GM20000 (cell line): ENCODE measurements at places on chromosomes 5 and 9.

GRCh38 chr5:83548581-83548980, 77.0 kb downstream of the VCAN start:
- DNase-seq = no peak

- DNase-seq = peak; percentile 18
These were observed 762 bp downstream of the SNCAIP start for GRCh38 chr5:122312591-122313406.

DNA sequence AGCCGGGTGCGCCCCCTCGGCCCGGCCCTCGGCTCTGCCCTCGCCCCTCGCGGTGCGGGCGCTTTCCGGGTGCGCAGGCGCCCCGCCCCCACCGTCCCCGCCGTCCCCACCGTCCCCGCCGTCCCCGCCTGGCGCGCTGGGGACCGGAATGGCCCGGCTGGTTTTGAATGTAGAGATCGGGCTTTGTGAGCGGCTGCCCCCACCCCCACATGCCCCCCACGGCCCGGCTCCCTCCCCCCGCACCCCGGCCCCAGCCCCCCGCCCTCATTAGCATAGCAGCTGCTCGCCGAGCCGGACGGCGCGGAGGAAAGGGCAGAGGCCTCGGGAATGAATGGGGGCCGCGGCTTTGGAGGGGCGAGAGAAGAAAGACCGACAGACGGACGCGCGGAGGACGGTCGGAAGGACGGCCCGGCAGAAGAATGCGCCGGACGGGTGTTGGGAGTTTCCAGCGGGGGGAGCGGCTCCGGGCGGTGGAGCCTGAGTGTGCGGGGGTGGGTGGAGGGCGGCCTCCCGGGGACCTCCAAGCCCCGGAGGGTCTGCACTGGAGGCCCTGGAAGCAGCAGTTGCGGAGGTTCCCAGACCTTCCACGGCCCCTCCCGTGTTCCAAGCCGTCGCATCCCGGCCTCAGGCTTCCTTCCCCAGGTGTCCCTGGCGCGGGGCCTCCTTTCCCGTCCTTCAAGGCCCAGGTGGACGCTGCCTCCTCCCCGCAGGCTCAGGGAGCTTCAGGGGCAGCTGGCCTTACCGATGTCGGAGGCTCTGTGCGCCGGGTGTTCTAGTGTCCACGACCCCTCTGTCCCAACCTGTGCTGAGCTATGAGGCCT, 6.0 kb downstream of the NRARP start:
- DNase-seq = no peak

- no peak for DNase-seq
These were observed 368.0 kb upstream of the SEMA6A start for GRCh38 chr5:116942622-116943021.

DNA sequence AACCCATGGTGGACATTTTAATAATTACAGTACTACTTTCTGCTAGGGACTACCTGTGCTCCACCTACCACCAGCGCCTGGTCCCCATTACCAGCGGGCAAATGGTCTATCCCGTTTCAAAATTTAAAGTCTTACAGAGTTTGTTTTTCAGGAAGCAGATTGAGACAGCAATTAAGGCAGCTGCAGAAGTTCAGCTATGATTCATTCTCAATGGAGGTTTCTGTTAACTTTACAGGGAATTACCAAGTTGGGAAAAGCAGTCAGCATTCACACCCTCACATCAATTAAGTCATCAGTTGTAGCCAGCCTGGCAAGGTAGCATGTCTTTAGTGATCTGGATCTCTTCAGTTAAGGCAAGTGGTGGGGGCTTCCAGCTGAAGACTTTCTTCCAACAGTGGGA, 410.6 kb upstream of the DAB2 start:
- DNase-seq = no peak

DNA sequence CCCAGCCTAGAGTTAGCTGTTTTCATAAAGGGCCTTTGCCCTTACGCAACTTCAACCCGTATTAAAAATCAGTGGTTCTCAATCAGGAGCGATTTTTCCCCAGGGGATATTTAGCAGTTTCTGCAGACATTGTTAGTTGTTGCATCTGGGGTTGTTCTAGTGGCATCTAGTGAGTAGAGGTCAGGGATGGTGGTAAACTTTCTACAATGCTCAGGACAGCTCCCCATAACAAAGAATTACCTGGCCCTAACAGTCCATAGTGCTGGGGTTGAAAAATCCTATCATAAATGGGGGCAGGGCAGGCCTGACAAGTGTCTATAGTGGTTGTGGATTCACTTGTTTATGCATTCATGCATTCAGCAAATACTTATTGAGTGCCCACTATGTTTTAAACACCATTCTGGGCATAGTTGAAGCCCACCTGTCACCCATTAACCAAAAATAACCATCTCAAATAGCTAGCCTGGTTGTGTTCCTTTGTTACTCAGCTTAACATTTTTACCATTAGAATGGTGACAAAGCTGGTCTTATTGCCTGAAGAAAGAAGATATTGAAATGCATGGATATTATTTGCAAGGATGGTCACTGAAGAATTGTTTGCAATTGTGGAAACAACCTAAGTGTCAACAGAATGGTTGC, 15.9 kb upstream of the FGF1 start:
- DNase-seq = no peak
